Fibroblast of pulmonary artery (primary cell): ENCODE measurements at places on chromosomes 13 and 19.

DNA sequence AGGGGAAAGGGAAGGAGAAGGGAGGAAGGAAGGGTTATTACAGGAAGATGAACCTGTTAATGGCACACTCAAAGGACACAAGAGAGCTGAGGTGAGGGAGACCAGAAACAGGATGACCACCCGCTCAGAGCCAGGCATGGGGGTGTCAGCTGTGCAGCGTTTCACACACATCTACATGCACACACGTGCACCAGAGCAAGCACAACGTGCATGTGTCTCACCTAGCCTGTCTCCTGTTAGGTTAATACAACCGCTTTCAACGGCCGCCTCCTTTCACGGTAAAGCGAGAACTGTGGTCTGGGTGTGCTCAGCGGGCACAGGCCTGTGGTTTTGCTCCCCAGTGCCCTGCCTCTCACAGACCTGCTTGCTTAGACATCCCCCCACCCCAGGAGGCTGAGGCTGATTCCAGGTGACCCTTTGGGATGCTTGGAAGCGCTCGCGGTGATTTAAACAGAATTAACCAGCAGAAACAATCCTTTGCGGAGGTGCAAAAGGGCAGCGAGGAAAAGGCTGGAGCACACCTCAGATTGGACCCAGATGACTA, 27.4 kb downstream of the IRS2 start:
- DNase-seq: no peak

DNA sequence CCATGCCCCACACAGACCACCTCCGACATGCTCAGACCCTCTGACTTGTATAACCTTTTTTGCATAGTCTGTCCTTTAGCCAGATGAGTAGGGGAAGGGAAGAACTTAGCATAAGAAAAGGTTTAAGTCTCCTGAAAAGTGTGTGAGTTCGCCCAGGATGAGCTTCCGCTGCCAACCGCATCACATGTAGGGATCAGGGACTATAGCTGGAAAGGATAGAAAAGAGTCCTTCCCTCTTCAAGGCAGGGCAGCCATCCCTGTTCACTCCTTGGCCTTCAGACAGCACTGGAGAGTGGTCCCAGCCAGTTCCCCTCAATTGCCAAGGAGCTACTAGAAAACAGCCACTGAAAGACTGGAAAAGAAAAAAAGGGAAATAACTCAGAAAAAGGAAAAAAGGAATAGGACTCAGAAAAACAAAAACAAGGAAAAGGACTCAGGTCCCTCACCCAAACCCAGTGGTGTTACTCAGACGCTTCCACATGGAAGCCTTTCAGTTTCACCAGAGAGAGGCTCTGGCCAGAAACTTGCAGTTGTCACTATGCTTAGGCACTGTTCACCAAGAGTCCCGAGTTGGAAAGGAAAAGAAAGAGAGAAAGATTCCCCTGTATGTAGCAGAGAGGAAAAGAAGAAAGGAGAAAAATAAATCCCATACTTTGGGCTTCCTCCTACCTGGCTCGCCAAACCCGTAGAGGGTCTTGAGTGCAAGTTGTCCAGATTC, 5.6 kb upstream of the TM9SF2 start:
- DNase-seq: no peak

- DNase-seq: no peak
Measured at GRCh38 chr13:42732073-42732472, 49.3 kb upstream of the FAM216B start.

- DNase-seq: peak; percentile 26
Measured at GRCh38 chr13:26024558-26024957, 27.3 kb downstream of the SHISA2 start.

GRCh38 chr19:55172741-55173140, 6.3 kb upstream of the DNAAF3 start:
- DNase-seq: peak; percentile 54

DNA sequence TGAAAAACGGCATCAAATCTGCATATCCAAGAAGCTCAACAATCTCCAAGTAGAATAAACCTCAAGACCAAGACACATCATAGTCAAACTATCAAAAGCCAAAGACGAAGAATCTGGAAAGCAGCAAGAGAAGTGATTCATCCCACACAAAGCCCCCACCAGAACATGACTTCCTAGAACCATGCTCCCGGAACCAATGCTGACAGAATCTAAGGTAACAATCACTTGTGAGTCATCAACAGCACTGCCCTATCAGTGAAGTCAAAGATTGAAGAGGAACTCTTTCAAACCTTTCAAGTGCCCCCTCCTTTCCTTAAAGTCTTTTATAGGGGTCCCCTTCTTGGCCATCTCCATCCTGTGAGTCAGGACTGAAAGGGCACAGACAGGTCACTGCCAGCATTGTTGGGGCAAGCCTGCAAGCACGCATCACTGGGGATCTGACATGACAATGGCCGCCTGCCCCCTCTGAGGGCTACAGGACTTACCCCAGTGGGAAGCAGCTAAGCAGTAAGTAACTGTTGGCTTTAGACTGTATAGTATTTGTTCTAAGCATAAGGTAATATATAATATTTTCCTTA, at the start of gene CCDC70:
CCDC70 (plus strand) TSS at position 247 of the 578 bp plus-strand sequence. CDS start 3,443 bp downstream, outside the sequence.
- peak; percentile 31 for DNase-seq

DNA sequence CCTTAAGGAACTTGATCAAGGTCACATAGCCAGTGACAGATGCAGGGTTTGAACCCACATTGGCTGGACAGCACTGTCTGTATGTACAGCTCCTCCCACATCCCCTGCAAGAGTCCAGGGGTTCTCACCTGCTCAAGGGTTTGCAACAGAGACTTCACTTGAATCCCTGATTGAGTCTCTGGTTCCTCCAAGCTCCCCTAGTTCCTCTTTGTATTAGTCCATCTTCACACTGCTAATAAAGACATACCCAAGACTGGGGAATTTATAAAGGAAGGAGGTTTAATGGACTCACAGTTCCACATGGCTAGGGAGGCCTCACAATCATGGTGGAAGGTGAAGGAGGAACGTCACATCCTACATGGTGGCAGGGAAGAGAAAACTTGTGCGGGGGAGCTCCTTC, 72.8 kb upstream of the CLDN10 start:
- DNase-seq: no peak

- no peak for DNase-seq
Measured at GRCh38 chr13:112324116-112324515, 52.0 kb upstream of the SPACA7 start.

- DNase-seq: no peak
Measured at GRCh38 chr13:111850458-111850857, 216.5 kb upstream of the SOX1 start.

- no peak for DNase-seq
Measured at GRCh38 chr19:42279155-42279901, 10.3 kb downstream of the CIC start.
